ENCODE measurements at places on chromosomes 12 and 14.

DNA sequence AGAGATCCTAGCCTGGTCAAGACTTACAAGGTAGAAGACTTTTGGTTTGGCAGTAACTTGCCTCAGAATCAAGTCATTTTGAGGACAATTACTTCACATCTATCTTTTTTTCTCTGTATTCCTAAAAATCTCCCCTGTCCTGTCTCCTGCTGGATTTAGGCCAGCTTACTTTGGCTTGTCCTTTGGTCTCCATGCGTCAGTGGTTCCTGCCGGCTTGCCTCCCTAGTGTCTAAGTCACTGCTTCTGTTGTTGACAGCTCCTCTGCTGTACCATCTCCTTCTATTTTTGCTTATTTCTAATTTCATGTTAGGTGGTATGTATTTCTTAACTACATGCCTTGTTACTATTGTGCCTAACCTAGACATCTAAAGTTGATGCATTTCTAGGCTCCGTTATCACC is 39.7 kb upstream of the FBLN5 start:
- no peak for DNase-seq

GRCh38 chr12:40733871-40734270 is 41.6 kb downstream of the CNTN1 start:
- DNase-seq, result no peak

DNA sequence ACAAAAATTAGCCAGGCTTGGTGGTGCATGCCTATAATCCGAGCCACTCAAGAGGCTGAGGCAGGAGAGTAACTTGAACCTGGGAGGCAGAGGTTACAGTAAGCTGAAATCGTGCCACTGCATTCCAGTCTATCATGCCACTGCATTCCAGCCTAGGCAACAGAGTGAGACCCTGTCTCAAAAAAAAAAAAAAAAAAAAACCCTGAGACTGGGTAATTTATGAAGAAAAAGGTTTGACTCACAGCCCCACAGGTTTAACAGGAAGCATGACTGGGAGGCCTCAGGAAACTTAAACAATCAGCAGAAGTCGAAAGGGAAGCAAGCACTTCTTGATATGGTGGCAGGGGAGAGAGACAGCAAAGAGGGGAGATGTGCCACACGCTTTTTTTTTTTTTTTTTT is 123.2 kb downstream of the GXYLT1 start:
- peak; percentile 21 for DNase-seq

DNA sequence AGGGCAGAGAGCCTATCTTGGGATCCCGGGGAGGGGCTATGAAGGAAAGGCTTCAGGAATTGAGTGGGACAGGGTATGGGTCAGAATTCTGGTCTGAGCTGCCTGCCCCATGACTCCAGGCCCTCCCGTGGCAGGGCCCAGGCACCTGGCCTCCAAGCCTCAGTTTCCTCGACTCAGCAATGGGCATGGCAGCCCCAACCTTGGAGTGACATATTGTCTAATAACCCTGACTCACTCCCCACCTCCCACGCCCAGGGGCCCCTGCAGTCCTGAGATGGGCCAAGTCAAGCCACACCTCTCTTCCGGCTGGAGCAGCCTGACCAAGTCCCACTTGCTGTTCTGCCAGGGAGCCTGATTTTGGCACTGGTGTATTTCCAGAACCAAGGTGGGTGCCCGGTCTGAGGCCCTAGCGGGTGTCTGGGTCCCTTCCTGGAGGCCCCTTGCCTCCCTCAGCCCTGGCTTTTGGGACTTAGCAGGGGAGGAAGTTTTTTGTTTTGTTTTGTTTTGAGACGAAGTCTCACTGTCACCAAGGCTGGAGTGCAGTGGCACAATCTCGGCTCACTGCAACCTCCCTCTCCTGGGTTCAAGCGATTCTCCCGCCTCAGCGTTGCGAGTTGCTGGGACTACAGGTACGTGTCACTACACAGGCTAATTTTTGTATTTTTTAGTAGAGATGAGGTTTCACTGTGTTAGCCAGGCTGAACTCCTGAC is 40.3 kb upstream of the RCOR1 start:
- DNase-seq, result peak; percentile 42

DNA sequence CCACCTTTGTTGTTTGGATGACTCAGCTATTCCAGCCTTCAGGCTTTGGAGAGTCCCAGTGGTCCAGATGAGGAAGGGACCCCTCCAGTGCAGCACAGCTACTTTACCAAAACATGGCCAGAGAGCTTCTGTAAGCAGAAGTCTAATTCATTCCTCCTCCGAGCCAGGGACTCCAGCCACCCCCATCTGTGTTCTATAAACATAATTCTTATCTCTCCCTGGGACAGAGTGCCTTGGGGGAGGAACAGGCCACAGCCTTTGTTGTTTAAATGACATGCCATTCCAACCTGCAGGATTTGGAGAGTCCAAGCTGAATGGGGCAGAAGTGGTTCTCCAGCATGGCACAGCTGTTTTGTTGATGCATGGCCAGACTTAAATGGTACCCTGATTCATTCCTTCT is 994.0 kb downstream of the TRHDE start:
- DNase-seq, result no peak

DNA sequence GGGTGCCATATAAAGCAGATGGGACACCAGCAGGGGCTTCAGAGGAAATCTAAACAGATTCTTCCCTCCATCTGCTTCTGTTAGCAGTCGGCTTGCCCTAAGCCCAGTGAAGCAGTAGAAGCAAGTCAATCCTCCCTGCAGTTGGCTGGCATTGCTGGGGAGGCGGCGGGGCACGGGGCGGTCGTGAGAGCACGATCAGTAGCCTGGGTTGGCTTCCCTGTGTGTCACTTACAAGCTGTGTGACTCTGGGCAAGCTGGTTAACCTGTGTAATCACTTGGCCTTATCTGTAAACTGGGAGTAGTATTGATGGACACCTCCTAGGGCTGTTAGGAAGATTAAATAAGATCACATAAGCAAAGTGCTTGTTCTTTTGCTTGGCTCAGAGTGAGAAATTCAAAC is 19.4 kb downstream of the MYRFL start:
- DNase-seq, result no peak

DNA sequence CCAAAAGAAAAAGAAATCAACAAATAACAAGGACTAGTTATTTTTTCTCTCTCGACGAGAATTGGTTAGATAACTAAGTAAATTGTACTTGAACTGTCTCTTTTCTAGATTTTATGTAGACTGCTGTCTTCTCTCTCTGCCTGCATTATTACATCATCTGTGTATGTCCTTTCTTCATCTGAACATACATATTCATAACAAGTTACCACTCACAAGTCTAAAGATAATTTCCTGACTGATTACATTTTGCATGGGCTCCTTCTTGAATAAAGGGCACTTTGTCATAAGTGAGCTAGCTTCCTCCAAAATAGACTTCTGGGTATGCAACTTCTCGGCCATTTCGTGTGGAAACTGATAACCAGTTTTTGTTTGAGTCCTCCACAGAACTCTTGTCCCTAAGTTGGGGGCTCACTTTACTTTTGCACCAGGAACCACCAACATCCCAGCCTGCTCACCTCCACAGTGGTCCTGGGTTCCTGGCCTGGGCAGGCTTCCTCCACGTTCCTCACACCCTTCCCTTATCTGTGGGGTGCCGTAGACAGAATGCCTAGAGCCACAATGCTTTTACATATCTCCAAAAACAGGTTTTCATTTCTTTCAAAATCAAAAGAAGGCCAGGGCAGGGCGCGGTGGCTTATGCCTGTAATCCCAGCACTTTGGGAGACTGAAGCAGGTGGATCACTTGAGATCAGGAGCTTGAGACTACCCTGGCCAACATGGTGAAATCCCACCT is 6.2 kb upstream of the DDX47 start:
- no peak for DNase-seq

DNA sequence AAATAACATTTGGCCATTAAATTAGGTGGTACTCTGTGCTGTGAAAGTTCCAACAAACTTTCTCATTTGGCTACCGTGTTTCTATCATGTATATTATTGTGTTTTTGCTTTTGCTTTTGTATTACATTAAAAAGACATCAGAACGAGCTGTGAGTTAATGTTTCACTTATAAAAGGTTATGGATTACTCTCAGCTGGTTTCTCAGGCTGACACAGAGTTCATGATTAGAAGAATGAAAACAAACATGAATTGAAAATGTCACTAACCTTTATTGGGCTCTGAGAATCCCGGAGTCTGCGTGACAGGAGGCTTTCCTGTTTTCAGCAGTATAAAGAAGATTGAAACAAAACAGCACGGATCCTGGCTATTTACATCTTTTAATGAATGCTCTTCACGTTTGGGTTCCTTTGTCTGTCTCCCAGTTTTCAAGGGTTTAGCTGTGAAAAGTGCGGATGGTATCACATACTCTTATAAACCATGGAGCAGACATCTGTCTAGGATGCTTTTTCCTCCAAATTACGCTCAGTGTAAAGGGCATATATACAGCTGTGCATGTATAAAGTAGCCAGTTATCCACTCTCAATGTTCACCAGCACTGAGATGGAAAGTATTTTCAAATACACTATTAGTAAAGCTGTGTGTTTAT is 153.6 kb downstream of the PTCSC3 start:
- DNase-seq, result no peak

DNA sequence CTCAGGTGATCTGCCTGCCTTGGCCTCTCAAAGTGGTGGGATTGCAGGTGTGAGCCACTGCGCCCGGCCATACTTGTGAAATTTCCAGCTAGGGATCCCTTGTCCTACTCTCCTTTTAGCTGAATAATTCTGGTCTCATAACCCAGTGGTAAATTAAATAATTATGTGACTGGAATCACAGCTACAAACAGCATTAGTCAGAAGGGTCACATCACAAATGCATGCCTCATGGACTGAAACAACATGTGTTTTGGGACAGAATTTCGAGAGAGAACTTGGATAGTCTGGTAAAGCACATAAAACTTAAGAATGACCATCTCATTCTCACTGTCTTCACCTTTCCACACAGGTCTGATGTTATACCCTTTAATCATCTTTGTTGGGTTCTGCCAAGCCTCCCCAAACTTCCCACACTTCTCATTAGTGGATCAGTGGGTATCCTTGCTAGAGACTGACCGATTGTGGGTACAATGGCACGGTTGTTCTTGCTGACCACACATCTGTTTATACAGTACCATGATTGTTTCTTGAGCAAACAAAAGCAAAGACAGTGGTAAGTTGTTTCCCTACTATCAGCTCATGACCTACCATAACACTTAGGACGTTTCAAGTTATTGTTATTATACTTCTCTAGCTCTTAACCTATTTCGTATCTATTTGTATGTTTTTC is 5.1 kb downstream of the GPRC5D start:
- no peak for DNase-seq

All from umbilical cord (tissue), 2 donors.